ENCODE measurements at places on chromosomes 3 and 15.

- DNase-seq: no peak
Measured at GRCh38 chr15:62809968-62810260, 232.6 kb upstream of the TPM1 start.

- DNase-seq: no peak
Measured at GRCh38 chr3:48433472-48434118, 3.7 kb upstream of the PLXNB1 start.

GRCh38 chr15:90860450-90860849 lies 7.9 kb upstream of the FURIN start:
- DNase-seq: no peak

GRCh38 chr3:15063656-15064286 lies 1.3 kb downstream of the MRPS25 start:
- no peak for DNase-seq

DNA sequence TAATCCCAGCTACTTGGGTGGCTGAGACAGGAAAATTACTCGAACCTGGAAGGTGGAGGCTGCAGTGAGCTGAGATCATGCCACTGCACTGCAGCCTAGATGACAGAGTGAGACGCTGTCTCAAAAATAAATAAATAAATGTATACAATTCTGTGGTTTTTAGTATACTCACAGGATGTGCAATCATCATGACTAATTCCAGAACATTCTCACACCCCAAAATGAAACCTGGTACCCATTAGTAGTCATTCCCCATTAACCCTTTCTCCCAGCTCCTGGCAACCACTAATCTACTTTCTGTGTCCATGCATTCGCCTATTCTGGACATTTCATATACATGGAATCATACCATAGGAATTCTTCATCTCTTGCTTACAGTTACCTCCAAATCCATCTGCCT lies 44.5 kb downstream of the LRRFIP2 start:
- DNase-seq: no peak

GRCh38 chr3:54259636-54260035 lies 137.3 kb downstream of the CACNA2D3 start:
- DNase-seq: no peak

GRCh38 chr3:125403789-125404188 lies 28.7 kb upstream of the ZNF148 start:
- no peak for DNase-seq

DNA sequence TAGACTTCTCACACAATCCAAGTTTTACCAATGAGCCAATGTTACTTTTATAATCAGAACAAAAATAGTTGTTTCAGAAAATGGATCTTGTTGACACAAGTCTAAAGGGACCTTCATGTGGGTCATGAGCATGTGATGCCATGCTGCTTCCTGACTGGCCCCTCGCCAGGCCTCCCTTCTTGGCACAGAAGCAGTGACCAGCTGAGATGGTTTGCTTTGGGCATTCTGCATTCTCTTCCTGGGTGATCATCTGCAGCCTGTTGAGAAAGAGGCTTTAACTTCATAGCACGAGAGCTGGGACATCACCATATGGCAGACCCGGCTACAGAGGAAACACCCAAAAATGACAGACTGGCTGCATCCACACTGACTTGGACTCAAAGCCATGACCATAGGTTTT lies 45.7 kb downstream of the TGM4 start:
- DNase-seq: no peak

DNA sequence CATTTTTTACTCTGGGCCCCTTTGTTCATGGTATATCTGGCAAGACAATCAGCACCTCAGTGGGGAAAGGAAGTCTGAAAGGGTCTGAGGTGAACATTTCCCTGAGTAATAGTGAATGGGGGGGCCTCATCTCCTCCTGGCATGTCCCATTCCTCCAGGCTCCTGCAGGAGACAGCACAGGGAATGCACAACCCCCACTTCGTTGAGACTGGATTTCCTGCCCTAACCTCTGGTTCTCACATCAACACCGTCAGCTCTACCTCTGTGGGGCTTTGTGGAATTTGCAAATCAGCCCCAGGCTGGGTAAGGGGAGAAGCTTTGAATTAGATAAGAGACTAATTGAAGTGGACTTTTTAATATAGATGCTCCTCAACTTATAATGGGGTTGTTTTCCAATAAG lies 168.3 kb upstream of the TRIM42 start:
- no peak for DNase-seq

- DNase-seq: no peak
Measured at GRCh38 chr15:80942746-80943565, 46.7 kb downstream of the MESD start.

DNA sequence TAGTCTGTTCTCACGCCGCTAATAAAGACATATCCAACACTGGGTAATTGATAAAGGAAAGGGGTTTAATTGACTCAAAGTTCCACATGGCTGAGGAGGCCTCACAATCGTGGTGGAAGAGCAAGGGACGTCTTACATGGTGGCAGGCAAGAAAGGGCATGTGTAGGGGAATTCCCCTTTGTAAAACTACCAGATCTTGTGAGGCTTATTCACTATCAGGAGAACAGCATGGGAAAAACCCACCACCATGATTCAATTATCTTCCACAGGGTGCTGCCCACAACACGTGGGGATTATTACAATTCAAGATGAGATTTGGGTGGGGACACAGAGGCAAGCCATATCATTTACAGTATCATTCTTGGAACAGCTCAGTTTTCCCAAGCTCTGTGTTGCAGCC lies 268.0 kb downstream of the SUCLG2 start:
- no peak for DNase-seq

GRCh38 chr3:71863563-71864190 lies 78.7 kb upstream of the PROK2 start:
- DNase-seq: no peak

GRCh38 chr15:78224023-78224411 lies 10.3 kb downstream of the ACSBG1 start:
- no peak for DNase-seq

DNA sequence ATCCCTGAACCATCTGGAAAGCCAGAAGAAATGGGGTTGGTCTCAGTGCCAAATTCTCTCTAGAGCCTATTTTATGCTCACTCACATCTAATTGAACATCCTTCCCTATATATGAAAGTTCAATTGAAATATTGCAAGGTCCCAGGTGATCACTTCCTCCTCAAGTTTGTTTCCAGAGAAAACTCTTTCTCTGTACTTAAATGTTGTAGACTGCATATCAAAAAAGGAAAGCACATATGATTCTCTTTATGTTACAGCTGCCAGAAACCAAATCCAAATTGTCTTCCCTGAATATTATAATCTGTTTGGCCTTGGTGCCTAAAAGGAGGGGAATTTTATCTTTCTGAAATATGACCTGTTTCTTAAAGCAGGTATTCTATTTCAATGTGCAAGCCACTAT lies 93.3 kb downstream of the SHOX2 start:
- no peak for DNase-seq

GRCh38 chr15:53512029-53512428 lies 247.4 kb downstream of the WDR72 start:
- DNase-seq: no peak

GRCh38 chr3:188947401-188948280 lies 224.1 kb upstream of the TPRG1 start:
- DNase-seq: peak; percentile 95

DNA sequence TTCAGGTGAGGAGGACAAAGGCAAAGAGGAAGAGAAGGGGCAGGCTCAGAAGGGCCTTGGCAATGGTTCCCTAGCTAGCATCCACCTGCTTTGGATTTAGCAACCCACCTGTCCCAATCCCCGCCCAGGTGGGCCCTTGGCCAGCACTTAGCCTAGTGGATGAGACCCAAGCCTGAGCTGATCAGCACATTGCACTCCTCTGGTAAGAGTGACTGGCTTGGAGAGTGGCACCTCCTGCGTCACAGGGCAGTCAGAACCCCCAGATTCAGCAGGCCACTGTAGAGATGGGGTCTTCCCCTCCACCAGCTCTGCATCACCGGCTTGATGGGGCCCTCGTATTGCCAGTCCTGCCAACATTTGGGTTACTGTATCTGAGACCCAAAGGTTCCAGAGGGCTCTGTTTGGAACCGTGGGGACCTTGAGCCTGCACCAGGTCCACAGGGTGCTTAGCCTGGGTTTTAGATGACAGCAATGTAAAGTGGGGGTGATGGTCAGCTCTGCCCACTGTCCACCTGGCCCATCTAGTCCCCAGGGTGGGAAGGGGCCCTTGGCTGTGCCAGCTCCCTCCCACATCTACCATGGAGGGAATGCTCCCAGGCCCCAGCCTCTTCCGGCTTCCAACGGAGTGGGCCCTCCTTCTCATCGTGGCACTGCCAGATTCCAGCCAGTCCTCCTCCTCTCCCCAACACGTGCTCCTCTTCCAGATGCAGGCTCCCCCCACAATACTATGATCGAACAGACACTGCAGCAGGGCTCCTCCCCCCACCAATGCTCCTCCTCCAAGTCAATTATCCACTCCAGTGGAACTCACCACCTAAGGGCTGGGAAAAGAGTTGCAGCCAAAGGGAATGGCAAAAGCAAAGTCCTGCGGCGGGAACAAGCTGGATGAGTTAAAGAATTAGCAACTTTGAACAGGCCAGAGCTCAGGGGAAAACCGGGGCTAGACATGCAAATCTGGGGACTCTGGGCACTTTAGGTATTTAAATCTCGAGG lies 45.7 kb downstream of the LHFPL4 start:
- DNase-seq: no peak

DNA sequence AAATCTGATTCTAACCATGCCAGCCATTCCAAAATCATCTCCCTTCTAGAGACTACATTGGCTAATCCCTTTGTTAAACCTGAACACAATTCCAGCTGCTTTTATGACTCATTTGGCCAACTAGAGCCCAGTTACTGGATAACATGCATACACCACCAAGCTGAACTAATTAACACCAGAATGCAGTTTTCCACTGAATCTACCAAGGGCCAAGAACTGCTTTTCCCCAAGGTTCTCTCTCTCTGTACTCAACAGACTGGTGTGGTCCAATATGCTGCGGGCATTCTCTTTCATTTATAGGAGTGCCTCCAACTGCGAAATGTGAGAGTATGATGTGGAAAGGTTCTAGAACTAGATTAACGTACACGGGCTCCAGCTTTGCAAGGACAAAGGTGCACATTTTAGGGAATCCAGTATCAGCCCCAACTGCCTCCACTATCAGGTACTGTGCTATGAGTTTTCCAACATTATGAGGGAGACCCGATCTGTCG lies 1.5 kb downstream of the CHSY1 start:
- no peak for DNase-seq

DNA sequence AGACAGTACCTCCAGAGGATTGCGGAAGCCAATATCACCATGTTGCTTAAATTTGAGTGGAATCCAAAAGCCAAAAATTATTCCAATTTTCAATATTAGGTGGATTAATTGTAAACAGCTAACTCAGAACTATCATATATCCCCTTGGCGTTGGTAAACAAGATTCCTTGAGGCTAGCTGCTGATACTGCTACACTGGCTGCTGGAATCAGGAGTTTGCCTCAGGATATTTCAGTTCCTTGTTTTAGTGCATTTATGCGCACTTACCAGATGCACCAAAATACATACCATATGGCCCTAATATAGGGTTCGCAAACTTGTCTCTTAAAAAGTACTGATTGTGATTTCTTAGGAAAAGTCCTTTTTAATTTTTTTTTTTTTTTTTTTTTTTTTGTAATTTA lies 605.2 kb upstream of the NAALADL2 start:
- no peak for DNase-seq

- DNase-seq: peak; percentile 61
Measured at GRCh38 chr3:128011140-128011539, 41.1 kb upstream of the SEC61A1 start.
